Sigmoid colon (tissue), 7 donors: ENCODE measurements at places on chromosomes 4 and X. TPM values are rescaled to one million over a fixed set of nuclear protein-coding genes. Genes with fewer than 3 reads are reported as not detected.
A peak's percentile ranks its signal among the peaks of the same experiment; 100 is the strongest.

DNA sequence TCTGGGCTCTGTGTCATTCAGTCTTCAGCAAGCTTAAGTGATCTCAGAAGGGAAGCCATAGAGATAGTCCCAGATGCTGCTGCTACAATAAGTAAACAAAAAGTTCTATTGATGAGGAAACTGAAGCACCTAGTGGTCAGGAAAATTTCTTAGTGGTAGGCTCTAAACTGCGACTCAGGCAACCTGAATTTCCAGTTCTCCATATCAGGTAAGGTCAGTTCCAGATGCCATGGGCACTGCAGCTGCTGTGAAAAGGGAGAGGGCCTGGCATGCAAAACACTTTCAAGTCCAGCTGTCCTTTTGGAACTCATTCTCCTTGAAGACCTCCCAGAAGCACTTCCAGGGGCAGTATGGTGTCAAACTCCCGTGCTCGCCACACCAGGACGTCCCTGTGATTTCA, 46.2 kb downstream of the REELD1 start:
- DNase-seq: no peak
- no peak overlapping the region for H3K4me3 ChIP-seq
- H3K36me3 ChIP-seq: no peaks in the 10 kb centered on the region
- H3K27ac ChIP-seq: no peak overlapping the region
- no peaks in the 10 kb centered on the region for H3K4me1 ChIP-seq

DNA sequence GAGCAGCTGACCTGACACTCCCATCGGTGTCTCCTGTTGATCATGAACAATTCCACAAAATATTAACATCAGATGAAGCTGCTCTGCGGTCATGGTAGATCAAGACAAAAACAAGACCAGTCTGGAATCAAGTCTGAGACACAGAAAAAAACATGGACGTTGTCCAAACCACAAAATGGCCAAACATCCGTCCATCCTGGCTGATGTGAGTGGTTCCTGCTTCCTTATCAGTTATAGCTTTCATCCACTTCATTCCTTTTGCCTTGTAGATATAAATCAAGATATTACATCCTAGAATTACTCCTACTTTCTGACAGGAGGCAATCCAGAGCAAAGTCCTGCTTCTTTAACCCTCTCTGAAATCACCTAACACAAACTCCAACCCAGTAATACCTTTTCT, 28.8 kb upstream of the PCSK1N start:
- no peak overlapping the region for H3K27ac ChIP-seq
- H3K27me3 ChIP-seq: no peaks in the 10 kb centered on the region
- no peaks in the 10 kb centered on the region for H3K36me3 ChIP-seq
- no peaks in the 10 kb centered on the region for H3K4me1 ChIP-seq
- no peak for DNase-seq
- no peak overlapping the region for H3K4me3 ChIP-seq

DNA sequence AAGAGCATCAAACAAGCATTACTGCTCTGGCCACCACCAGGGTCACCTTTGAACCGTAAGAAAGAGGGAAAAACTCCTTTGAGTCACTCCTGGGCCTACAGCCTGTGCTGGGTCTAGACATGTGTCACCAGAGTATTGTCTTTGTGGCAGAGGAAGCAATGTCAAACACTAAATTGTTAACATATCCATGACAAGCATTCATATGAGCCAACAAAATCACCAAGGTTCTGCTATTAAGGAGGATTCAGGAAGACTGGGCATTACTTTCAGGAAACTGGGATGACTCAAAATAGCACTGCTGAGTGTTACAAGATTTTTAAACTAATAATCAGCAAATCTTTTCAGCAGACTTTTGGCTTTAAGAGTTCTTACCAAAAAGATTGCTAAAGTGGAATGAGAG, 28.1 kb downstream of the LGI2 start:
- no peak for DNase-seq
- H3K27me3 ChIP-seq: no peaks in the 10 kb centered on the region
- H3K4me3 ChIP-seq: no peak overlapping the region
- H3K36me3 ChIP-seq: no peaks in the 10 kb centered on the region

- H3K36me3 ChIP-seq: no peaks in the 10 kb centered on the region
- no peak overlapping the region for H3K4me3 ChIP-seq
- DNase-seq: no peak
- no peaks in the 10 kb centered on the region for H3K27me3 ChIP-seq
Measured at GRCh38 chrX:71099736-71100135, 4.1 kb downstream of the FOXO4 start.

COX7B2 gene
- total RNA-seq: not detected

GRCh38 chrX:44667771-44668170, 125.1 kb upstream of the FUNDC1 start:
- no peaks in the 10 kb centered on the region for H3K36me3 ChIP-seq
- no peak overlapping the region for H3K4me3 ChIP-seq
- no peak for DNase-seq
- H3K27me3 ChIP-seq: no peaks in the 10 kb centered on the region
- H3K27ac ChIP-seq: no peak overlapping the region
- H3K4me1 ChIP-seq: no peaks in the 10 kb centered on the region

- H3K27me3 ChIP-seq: peaks cover 6% of the 10 kb centered on the region
- DNase-seq: no peak
- H3K4me1 ChIP-seq: no peaks in the 10 kb centered on the region
- H3K4me3 ChIP-seq: no peak overlapping the region
- no peak overlapping the region for H3K27ac ChIP-seq
Measured at GRCh38 chr4:6189511-6189910, 10.8 kb downstream of the JAKMIP1 start.

DNA sequence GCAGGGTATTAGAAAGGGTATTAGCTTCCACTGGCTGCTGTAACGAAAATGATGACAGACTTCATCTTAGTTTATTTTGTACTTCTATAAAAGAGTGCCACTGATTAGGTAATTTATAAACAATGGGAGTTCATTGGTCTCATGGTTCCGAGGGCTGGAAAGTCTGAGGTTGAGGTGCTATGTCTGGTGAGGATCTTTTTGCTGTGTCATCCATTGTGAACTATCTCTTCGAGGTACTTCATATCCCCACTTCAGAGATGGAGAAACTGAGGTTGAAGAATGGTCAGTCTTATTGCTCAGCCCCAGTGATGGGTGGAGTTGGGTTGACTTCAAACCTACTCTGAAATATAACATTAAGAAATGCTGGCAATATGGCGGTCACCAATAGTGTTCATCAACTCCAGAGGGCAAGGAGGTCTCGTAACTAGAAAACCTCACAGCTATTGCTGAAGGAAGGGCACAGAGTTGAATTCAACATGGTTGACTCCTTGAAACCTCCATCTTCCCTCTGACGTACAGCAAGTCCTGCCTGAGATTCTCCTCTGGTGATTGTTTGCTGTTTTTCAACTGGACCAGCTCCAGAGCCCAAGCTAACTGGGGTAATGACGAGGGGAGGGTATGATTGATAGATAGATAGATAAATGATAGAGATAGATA, 53.6 kb upstream of the SHOX start:
- DNase-seq: no peak
- H3K27ac ChIP-seq: no peak overlapping the region
- H3K27me3 ChIP-seq: no peaks in the 10 kb centered on the region
- no peaks in the 10 kb centered on the region for H3K36me3 ChIP-seq
- H3K4me3 ChIP-seq: no peak overlapping the region

ANKRD50 gene
- total RNA-seq: 14.5 TPM

- peak overlapping the region; percentile 27 for H3K4me3 ChIP-seq
- H3K27me3 ChIP-seq: no peaks in the 10 kb centered on the region
- DNase-seq: no peak
- H3K36me3 ChIP-seq: peaks cover 3% of the 10 kb centered on the region
- H3K4me1 ChIP-seq: peaks cover 21% of the 10 kb centered on the region
Measured at GRCh38 chr4:139887376-139887802, 221.8 kb downstream of the MGST2 start.

DNA sequence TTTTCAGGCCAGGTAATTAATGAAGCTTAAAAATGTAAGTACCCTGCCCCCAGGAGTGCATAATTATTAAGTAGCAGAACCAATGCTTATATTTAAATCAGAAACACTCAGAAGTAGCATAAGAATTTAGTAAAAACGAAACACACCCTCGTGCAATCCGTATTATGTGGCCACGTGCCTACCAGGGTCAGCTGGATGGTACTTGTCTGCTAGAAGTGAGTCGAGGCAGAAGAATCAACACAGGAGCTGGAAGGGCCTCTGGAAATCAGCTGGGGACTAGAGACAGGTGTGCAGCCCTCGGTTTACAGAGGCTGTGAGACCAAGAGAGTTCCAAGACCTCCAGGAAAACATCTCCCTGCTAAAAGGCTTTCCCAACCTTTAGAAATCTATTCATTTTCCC, 559 bp upstream of the FAM47E start:
- peaks cover 16% of the 10 kb centered on the region for H3K4me1 ChIP-seq
- peak overlapping the region; percentile 46 for H3K27ac ChIP-seq
- H3K36me3 ChIP-seq: no peaks in the 10 kb centered on the region
- DNase-seq: no peak
- peak overlapping the region; percentile 81 for H3K4me3 ChIP-seq

DNA sequence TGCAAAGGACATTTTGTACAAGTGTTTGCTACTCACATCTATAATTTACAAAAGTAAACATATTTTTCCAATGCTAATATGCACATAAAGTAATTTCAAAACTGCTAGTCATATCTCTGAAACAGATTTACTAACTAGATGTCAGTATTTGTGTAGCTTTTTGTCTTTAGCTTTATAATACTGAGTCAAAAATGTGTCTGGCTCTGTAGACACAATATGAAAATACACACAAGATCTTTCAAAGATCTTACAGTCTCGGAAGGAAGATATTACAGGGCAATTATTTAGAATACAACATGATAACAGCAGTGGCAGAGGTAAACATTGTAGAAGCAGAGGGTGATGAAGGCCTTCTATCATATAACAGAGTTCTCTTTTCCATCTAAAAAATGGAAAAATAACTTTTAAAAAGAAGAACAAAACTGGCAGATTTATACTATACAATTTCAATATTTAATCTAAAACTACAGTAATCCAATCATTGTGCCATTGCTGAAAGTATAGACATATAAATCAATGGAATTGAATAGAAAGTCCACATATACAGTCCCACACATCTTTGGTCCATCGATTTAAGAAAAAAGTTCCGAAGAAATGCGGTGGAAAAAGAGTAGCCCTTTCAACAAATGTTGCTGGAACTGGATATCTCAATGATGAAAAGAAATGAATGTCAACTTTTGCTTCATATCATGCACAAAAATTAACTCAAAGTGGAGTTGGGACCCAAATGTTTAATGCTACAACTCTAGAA, 29.4 kb downstream of the ARAP2 start:
- no peaks in the 10 kb centered on the region for H3K4me1 ChIP-seq
- H3K27me3 ChIP-seq: no peaks in the 10 kb centered on the region
- DNase-seq: no peak
- no peak overlapping the region for H3K4me3 ChIP-seq

GRCh38 chr4:172982151-172982590, 186.4 kb upstream of the GALNT7 start:
- no peak for DNase-seq
- no peak overlapping the region for H3K4me3 ChIP-seq
- no peak overlapping the region for H3K27ac ChIP-seq
- no peaks in the 10 kb centered on the region for H3K36me3 ChIP-seq

GRCh38 chrX:49166914-49167739, 4.6 kb downstream of the MAGIX start:
- no peaks in the 10 kb centered on the region for H3K4me1 ChIP-seq
- peak overlapping the region; percentile 48 for H3K4me3 ChIP-seq
- H3K27me3 ChIP-seq: no peaks in the 10 kb centered on the region
- peak; percentile 95 for DNase-seq
- no peaks in the 10 kb centered on the region for H3K36me3 ChIP-seq

MAGEA11 gene
- not detected for total RNA-seq

DNA sequence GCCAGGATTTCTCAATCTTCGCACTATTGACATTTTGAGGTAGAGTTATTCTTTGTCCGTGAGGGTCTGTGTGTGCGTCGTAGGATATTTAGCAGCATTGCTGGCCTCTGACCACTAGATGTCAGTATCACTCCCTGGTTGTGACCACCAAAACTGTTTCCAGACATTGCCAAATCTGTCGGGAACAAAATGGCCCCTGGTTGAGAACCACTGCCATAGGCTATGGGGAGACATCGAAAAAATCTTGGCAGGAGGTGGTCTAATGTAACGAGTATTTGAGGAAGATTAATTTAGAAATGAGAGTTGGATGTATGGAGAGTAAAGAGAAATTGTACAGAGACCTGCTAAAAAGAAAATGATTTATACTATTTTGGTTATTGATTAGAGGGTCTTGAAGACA, 108.4 kb downstream of the DOCK11 start:
- peak; percentile 76 for DNase-seq
- no peaks in the 10 kb centered on the region for H3K36me3 ChIP-seq
- peak overlapping the region; percentile 34 for H3K27ac ChIP-seq
- no peak overlapping the region for H3K4me3 ChIP-seq
- H3K27me3 ChIP-seq: no peaks in the 10 kb centered on the region

GRCh38 chr4:24794916-24795665, at the start of gene SOD3:
SOD3 (plus strand) TSS chr4:24795573; CDS start chr4:24799522, 3,949 bp downstream.
- H3K27ac ChIP-seq: peak within 1 kb of the TSS; percentile 80
- H3K4me3 ChIP-seq: peak within 1 kb of the TSS; percentile 5
- no peaks in the 10 kb centered on the region for H3K27me3 ChIP-seq
- no peaks in the 10 kb centered on the region for H3K36me3 ChIP-seq
- DNase-seq: peak; percentile 95

DNA sequence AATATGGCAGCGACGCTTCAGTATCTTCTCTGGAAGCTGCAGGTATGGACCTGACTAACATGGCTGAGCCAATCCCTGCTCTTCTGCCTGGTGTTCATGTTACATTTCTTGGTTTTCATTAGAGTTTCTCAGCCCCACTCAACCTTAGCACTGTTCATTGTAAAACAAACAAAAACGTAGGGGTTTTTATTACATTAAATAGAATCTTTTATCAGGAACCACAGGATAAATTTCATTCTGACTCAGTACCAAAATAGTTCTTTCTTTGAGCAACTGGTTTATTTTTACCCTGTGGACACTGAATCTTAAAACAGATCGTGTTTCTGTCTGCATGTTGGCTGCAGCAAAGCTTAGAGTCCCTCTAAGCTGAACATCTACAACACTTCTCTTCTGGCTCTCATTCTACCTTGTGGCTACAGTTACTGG, 27.1 kb downstream of the FHIP1A start:
- no peaks in the 10 kb centered on the region for H3K36me3 ChIP-seq
- peaks cover 3% of the 10 kb centered on the region for H3K4me1 ChIP-seq
- no peak for DNase-seq
- H3K27me3 ChIP-seq: no peaks in the 10 kb centered on the region
- H3K27ac ChIP-seq: no peak overlapping the region
- no peak overlapping the region for H3K4me3 ChIP-seq

XAGE1A gene
- not detected for total RNA-seq

GPR143 gene
- total RNA-seq: not detected

DNA sequence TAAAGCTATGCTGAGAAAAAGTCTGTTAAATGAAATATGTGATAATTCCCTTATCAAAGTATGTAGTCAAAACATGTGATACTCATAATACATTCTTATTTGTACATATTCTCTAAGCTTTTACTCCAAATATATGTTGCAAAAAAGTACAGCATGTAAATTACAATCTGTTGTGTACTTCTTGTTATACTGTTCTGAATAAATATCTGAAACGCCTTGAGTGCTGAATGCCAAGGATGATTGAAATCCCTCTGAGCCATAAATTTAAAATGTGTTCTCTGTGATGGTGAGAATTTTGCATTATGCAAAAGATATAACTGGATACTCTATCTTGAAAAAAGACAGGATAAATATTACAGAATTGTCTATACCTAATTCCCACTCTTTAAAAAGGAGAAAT, 1128.0 kb downstream of the STPG2 start:
- peaks cover 7% of the 10 kb centered on the region for H3K4me1 ChIP-seq
- no peaks in the 10 kb centered on the region for H3K36me3 ChIP-seq
- H3K27ac ChIP-seq: no peak overlapping the region
- no peak overlapping the region for H3K4me3 ChIP-seq
- no peaks in the 10 kb centered on the region for H3K27me3 ChIP-seq

- H3K4me1 ChIP-seq: no peaks in the 10 kb centered on the region
- no peak overlapping the region for H3K27ac ChIP-seq
Measured at GRCh38 chrX:129679901-129680300, 25.1 kb upstream of the APLN start.

SLC30A9 gene
- 42.4 TPM for total RNA-seq

MND1 gene
- total RNA-seq: not detected
